HepG2 (cell line): ENCODE measurements at places on chromosomes 11 and 22. TPM values are rescaled to one million over a fixed set of nuclear protein-coding genes. Genes with fewer than 3 reads are reported as not detected.
A peak's percentile ranks its signal among the peaks of the same experiment; 100 is the strongest.

Gene OR5P2
- total RNA-seq, result not detected in 2 replicates

Gene PANX3
- total RNA-seq, result not detected in 2 replicates

Gene RBMXL2
- total RNA-seq, result not detected in 2 replicates

Gene PRCP
- total RNA-seq, result 49.9 and 84.2 TPM in 2 replicates

Gene ADM2
- 0.76 and 1.2 TPM in 2 replicates for total RNA-seq

GRCh38 chr11:120675171-120675570, 163.6 kb downstream of the GRIK4 start:
- no peaks in the 10 kb centered on the region for H3K27me3 ChIP-seq
- peak overlapping the region; percentile 65 for H3K27ac ChIP-seq
- H3K4me3 ChIP-seq, result peak overlapping the region; percentile 5; the same call in 1 of the 2 replicates
- peaks cover 35% of the 10 kb centered on the region for H3K4me1 ChIP-seq

DNA sequence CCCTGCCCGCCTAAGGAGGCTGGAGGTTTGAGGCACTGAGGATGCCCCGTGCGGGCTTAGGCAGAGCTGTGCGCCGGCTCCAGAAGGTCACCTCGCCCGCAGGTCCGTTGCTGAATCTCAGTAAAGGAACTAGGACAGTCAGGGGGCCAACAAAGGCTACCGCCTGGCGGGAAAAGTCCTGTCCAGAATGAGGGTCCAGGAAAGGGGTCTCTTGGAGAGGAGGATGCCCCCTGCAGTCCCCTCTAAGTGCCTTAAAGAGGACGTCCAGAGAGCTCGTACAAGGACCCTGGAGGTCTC, 548 bp downstream of the PVALB start:
- H3K36me3 ChIP-seq, result no peaks in the 10 kb centered on the region
- H3K4me3 ChIP-seq, result no peak overlapping the region
- DNase-seq, result no peak
- peaks cover 69% of the 10 kb centered on the region for H3K27me3 ChIP-seq
- H3K4me1 ChIP-seq, result no peaks in the 10 kb centered on the region

GRCh38 chr11:14029971-14030920, 67.7 kb downstream of the SPON1 start:
- no peaks in the 10 kb centered on the region for H3K4me1 ChIP-seq
- H3K27me3 ChIP-seq, result peaks cover 12% of the 10 kb centered on the region; the same call in 1 of the 3 replicates
- H3K27ac ChIP-seq, result no peak overlapping the region
- H3K36me3 ChIP-seq, result no peaks in the 10 kb centered on the region

- H3K4me3 ChIP-seq, result no peak overlapping the region
- H3K27ac ChIP-seq, result no peak overlapping the region
Observed at GRCh38 chr11:70243912-70244652, 26.4 kb upstream of the PPFIA1 start.

GRCh38 chr11:110199184-110199981, 97.0 kb downstream of the RDX start:
- H3K27ac ChIP-seq, result no peak overlapping the region
- H3K27me3 ChIP-seq, result no peaks in the 10 kb centered on the region
- no peaks in the 10 kb centered on the region for H3K36me3 ChIP-seq
- H3K4me1 ChIP-seq, result no peaks in the 10 kb centered on the region

GRCh38 chr11:40388097-40388818, 1071.2 kb downstream of the LRRC4C start:
- DNase-seq, result no peak
- H3K4me1 ChIP-seq, result peaks cover 13% of the 10 kb centered on the region; the same call in 1 of the 2 replicates
- no peaks in the 10 kb centered on the region for H3K27me3 ChIP-seq
- no peaks in the 10 kb centered on the region for H3K36me3 ChIP-seq
- no peak overlapping the region for H3K4me3 ChIP-seq

GRCh38 chr11:46686886-46687795, 13.3 kb downstream of the ARHGAP1 start:
- no peak overlapping the region for H3K27ac ChIP-seq
- no peaks in the 10 kb centered on the region for H3K27me3 ChIP-seq
- peaks cover 19% of the 10 kb centered on the region for H3K4me1 ChIP-seq
- no peak overlapping the region for H3K4me3 ChIP-seq

- H3K36me3 ChIP-seq, result peaks cover 26% of the 10 kb centered on the region
- H3K4me3 ChIP-seq, result no peak overlapping the region
- DNase-seq, result no peak
- no peaks in the 10 kb centered on the region for H3K27me3 ChIP-seq
- H3K4me1 ChIP-seq, result peaks cover 24% of the 10 kb centered on the region
Observed at GRCh38 chr22:35316751-35317150, 17.1 kb downstream of the TOM1 start.

DNA sequence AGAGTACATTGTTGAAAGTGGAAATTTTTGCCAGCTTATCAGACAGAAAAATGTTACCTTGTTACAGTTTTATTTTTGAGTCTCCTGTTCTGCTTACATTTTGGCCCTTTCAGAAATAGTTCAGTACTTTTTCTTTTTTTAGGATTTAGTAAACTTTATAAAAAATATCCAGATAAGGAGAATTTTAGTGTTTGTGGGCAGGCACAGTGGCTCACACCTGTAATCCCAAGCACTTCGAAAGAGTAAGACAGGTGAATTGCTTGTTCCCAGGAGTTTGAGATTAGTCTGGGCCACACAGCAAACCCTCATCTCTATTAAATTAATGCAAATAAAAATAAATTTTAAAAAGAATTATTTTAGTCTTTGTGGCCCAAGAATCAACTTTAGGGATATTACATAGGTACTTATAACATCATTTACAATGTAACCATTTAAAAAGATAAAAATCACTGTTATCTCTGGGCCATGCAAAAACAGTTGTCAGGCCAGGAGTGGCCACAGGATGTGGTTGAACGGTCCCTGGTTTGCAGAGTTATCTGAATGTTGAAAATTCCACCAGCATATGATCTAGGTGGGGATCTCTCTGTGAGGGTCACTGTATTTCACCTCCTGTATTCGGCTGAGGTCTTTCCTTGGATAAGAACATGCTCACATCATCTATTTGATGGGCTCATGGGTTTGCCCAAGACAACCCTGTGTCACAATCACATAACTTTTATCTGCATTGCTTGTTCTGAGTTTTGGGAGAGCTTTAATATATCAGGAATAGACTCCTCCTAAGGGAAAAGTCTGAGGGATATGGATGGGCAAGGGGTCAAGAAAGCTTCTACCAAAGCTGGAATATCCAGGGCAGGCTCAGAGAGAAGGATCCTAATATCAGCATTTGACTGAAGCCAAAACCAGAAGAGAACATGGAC, 91.5 kb downstream of the GGTLC2 start:
- DNase-seq, result no peak
- no peaks in the 10 kb centered on the region for H3K36me3 ChIP-seq
- H3K4me3 ChIP-seq, result no peak overlapping the region
- no peak overlapping the region for H3K27ac ChIP-seq
- H3K27me3 ChIP-seq, result peaks cover 1% of the 10 kb centered on the region

- H3K27ac ChIP-seq, result no peak overlapping the region
- no peak overlapping the region for H3K4me3 ChIP-seq
- no peaks in the 10 kb centered on the region for H3K4me1 ChIP-seq
- DNase-seq, result no peak
Observed at GRCh38 chr11:11769782-11770181, 72.0 kb upstream of the USP47 start.

DNA sequence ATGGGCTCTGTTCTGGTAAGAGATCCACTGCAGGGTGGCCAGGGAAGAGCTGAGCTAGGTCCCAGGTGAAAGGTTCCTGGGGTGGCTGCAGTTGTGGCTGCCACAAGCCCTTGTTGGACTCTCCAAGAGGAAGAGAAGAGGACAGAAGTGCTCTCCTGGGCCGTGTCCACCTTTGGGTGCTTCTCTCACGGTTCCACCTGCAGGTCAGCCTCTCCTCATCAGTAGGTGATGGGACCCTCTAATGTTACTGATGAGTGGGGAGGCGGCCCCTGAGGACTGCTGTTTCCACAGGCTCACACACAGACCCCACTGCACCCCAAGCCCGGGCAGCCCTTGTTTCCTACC, 804.9 kb downstream of the BRD1 start:
- no peaks in the 10 kb centered on the region; the same call in 1 of the 2 replicates for H3K4me1 ChIP-seq
- DNase-seq, result no peak
- no peak overlapping the region for H3K27ac ChIP-seq
- peaks cover 22% of the 10 kb centered on the region; the same call in 1 of the 2 replicates for H3K27me3 ChIP-seq
- H3K4me3 ChIP-seq, result no peak overlapping the region

DNA sequence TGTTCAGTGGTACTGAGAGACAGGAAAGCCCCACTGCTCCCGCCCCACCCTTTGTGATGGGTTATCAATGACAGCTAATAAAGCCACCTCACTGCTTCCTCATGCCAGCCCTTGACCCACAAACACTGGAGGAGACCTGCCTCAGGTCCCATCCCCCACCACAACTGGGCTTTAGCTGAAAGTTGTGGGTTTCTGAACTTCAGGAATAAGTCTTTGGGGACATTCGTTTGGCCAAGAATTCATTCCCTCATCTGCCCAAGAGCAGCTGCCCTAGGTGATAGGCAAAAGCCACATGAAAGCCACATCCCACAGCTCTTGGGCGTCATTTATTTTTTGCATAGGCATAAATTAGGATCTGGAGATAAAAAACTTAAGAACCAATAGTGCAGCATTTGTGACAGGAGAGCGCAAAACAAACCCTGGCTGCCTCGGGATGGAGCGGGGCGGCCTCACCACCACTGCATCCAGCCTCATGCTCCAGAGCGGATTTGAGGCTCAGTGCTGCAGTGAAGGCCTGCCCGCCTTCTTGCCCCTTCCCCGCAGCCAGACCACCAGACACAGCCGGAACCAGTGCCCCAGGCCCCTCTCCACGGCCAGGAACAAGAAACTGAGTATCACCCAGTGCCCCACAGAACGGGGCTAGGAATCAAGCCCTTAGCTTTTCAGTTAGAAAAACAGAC, 21.2 kb downstream of the SUN2 start:
- H3K36me3 ChIP-seq, result peaks cover 34% of the 10 kb centered on the region
- H3K27me3 ChIP-seq, result no peaks in the 10 kb centered on the region
- H3K4me3 ChIP-seq, result no peak overlapping the region
- no peak for DNase-seq
